ENCODE measurements at places on chromosomes 1 and 21.

- H3K27me3 ChIP-seq: no peaks in the 10 kb centered on the region
- H3K27ac ChIP-seq: no peak overlapping the region
- peaks cover 16% of the 10 kb centered on the region for H3K4me1 ChIP-seq
- H3K4me3 ChIP-seq: no peak overlapping the region
- DNase-seq: no peak
These were observed 169.3 kb upstream of the IVNS1ABP start for GRCh38 chr1:185486346-185486745.

DNA sequence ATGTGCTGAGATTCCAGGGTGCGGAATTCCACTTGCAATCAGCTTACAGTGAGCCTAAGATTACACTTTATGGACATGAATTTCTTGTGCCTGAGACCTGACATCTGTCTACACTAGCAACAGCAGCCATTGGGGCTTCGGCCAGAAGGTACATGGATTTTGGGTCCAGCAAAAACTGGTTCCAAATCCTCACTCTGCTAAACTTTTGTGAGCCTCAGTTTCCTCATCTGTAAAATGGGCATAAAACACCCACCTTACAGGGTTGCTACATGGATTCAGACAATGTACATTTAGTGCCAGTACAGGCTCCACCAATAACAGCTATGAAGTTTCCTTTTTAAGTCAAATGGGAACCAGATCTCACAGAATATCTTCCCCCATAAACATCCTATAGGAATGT lies 30.8 kb downstream of the RHEX start:
- H3K36me3 ChIP-seq: no peaks in the 10 kb centered on the region
- H3K4me3 ChIP-seq: no peak overlapping the region
- H3K27ac ChIP-seq: no peak overlapping the region
- H3K27me3 ChIP-seq: no peaks in the 10 kb centered on the region

- DNase-seq: no peak
- H3K36me3 ChIP-seq: no peaks in the 10 kb centered on the region
- no peak overlapping the region for H3K27ac ChIP-seq
- no peaks in the 10 kb centered on the region for H3K27me3 ChIP-seq
- H3K4me3 ChIP-seq: no peak overlapping the region
These were observed 46.4 kb downstream of the TOR1AIP2 start for GRCh38 chr1:179831225-179831624.

DNA sequence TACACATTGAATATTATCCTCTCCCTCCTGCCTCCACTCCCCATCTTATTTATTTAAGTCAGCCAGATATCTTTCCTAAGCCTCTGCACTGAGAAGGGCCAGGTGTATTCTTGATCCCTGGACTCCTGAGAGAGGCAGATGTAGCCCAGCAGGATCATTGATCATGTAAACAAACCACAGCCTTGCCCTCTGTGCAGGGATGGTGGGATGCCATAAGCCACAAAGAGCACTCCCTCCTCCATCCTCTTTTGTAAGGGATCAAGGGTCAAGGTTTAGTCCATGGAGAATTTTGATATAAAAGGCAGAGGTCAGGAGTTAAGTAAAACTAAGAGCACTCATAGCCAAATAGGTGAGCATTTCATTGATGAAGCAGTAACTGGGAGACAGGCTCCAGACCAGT lies 17.3 kb downstream of the PHGDH start:
- no peak for DNase-seq
- no peak overlapping the region for H3K27ac ChIP-seq
- H3K4me3 ChIP-seq: no peak overlapping the region
- H3K27me3 ChIP-seq: no peaks in the 10 kb centered on the region
- H3K4me1 ChIP-seq: no peaks in the 10 kb centered on the region
- H3K36me3 ChIP-seq: peaks cover 10% of the 10 kb centered on the region

DNA sequence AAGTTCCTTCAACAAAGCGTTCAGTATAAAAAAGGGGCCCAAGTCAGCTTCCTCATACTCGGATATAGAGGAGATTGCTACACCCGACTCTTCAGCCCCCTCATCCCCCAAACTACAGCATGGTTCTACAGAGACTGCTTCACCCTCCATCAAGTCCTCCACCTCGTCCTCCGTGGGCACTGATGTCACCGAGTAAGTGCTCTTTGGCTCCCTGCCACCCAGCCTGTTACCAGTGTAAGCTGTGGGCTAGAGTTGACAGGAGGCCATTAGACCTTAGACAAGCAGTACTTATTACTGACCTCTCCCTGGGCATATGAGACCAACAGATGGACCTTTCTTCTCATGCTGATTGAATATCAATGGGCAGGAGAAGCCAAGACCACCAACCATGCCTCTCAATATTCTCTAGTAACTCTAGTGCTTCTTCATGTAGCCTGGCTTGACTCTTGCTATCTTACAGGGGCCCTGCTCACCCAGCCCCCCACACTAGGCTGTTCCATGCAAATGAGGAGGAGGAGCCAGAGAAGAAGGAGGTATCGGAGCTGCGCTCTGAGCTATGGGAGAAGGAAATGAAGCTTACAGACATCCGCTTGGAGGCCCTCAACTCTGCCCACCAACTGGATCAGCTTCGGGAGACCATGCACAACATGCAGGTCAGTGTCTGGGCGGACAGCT lies 20.9 kb upstream of the IPO9 start:
- H3K27ac ChIP-seq: no peak overlapping the region
- peaks cover 71% of the 10 kb centered on the region for H3K36me3 ChIP-seq
- no peak for DNase-seq

DNA sequence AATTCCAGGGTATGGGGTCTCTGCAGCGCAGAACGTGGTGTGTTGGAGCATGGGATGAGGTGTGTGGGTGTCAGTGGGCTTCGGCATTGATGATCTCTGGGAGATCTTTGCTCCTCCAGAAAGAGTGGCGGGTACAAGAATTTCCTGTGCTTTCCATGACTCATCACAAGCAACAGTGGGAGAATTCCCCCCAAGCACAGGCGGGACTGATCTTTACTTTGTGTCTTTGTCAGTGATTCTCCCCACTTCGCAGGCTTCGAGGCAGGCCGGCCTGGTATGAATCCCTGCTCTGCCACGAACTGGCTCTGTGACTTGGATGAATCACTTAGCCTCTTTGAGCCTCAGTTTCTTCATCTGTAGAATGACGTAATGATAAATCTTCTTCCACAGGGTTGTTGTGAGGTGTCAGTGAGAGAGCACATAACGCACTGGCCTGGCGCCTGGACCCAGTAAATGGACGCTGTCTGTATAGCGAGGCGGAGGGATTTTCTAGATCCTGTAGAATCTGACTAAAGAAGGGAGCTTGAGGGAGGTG lies 2.0 kb downstream of the OPRD1 start:
- H3K4me3 ChIP-seq: no peak overlapping the region
- H3K27ac ChIP-seq: no peak overlapping the region
- peaks cover 4% of the 10 kb centered on the region for H3K27me3 ChIP-seq

DNA sequence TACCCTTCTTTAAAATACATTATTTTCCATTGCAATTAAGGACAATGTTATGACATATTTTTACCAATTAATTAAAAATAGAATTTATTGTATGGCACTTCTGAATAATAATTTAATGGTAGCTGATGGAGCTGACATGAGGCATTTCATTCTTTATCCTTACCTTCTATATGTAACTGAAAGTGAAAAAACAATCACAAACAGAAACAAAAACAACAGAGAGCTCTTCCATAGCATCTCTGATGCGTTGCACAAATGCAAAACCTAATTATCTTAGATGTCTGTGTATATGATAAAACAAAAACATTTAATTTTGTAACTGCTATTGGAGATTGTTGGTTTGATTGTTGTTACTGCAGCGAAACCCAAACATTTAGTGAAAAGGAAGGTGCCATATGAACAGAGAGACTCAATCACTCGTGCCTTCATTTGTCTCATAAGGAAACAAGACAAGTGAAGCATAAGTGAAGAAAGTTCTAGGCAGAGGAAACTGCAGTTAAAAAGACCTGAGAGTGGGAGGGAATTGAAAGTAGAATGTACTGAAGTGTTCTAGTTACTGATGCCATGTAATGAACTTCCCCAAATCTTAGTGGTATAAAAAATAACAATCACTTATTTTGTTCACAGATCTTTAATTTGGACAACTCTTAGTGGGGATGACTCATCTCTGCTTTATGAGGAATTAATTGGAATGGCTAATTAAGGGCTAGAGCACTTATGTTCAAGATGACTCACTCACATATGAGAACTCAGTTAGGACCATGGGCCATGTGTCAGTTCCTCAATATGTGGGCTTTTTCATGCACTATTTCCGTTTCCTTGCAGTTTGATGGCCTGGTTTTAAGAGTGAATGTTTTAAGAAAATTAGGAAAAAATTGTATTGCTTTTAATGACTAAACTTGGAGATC lies 245.0 kb upstream of the OLFM3 start:
- no peak for DNase-seq
- H3K36me3 ChIP-seq: no peaks in the 10 kb centered on the region
- H3K27ac ChIP-seq: no peak overlapping the region
- no peaks in the 10 kb centered on the region for H3K27me3 ChIP-seq
- no peak overlapping the region for H3K4me3 ChIP-seq
